Kasumi-1 (cell line): ENCODE measurements at places on chromosomes 4 and X.

DNA sequence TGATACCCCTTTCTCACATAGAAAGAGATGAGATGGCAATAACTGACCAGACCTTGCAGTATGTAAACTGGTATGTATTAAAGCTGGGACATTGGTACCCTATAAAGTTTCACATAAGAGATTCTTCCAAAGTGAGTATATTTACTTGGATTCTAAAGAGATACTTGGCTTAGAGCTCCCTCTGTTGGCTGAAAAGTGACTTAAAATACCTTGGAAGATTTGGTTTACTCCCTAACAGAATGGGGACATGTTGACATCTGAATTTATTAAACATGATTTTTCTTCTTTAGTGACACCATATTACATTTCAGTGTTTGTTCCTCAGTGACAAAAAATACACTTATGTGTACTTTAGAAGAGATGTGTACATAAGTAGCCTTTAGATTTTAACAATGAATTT, 47.9 kb upstream of the RGN start:
- DNase-seq = peak; percentile 49

GRCh38 chr4:168440442-168441264, 39.6 kb downstream of the DDX60L start:
- peak; percentile 1 for DNase-seq

DNA sequence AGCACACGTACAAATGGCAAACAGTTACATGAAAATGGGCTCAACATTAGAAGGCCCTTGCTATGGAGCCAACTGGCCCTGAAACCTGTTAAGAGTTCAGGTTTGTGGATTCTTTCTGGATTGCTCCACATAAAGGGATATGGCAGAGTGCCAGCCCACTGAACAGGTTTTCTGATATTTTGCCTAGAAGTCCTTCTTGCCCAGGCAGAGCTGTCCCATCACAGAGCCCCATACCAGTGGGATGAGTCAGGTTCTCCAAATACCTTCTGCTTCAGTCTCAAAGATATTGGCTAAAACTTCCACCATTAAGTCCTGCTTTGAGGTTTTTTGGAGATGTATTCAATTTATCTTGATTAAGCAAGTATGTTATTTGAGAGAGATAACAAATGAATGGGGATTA, 146.8 kb upstream of the IL1RAPL2 start:
- no peak for DNase-seq

- no peak for DNase-seq
Observed at GRCh38 chr4:153884325-153884724, 95.4 kb upstream of the SFRP2 start.

- no peak for DNase-seq
Observed at GRCh38 chr4:22991576-22991975, 298.8 kb downstream of the GBA3 start.

DNA sequence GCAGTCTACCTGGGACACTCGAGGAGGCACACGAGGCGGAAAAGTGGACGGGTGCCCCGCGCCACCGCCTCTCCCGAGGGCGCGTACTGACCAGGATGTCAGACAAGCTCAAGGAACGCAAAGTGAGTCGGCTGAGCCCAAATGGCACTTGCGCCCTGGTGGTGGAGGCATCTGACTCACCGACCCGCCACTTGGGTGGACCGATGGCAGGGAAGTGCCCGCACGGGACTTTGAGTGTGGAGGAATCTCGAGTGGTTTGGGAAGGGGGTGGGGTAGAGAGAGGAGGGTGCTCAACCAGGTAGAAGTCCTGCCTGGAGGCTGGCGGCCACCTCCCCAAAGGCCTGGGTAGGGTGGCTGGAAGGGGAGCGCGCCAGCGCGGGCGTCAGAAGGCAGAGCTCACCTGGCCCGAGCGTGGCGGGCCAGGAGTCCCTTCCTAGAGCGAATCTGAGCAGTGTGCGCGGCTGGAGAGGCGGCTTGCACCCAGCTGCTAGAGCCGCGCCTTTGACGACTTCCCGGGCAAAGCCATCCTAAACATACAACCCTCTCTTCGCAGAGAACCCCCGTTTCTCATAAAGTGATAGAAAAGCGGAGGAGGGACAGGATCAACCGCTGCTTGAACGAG, 655 bp downstream of the HELT start:
- DNase-seq = no peak

DNA sequence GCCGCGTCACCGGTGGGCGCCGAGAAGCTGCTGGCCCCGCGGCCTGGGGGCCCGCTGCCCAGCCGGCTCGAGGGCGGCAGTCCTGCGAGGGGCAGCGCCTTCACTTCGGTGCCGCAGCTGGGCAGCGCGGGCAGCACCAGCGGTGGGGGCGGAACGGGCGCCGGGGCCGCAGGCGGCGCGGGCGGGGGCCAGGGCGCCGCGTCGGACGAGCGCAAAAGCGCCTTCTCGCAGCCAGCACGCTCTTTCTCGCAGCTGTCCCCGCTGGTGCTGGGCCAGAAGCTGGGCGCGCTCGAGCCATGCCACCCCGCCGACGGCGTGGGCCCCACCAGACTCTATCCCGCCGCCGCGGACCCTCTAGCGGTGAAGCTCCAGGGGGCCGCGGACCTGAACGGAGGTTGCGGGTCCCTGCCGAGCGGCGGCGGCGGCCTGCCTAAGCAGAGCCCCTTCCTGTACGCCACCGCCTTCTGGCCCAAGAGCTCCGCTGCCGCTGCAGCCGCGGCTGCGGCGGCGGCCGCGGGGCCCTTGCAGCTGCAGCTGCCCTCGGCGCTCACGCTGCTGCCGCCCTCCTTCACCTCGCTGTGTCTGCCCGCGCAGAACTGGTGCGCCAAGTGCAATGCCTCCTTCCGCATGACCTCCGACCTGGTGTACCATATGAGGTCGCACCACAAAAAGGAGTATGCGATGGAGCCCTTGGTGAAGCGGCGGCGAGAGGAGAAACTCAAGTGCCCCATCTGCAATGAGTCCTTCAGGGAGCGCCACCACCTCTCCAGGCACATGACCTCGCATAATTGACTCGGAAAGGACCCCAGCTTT, 5.6 kb downstream of the PRDM8 start:
- peak; percentile 44 for DNase-seq

GRCh38 chr4:79772510-79772909, 300.5 kb downstream of the ANTXR2 start:
- no peak for DNase-seq

GRCh38 chr4:177267911-177268310, 41.8 kb upstream of the NEIL3 start:
- no peak for DNase-seq

GRCh38 chrX:285076-285677, 4.0 kb downstream of the PLCXD1 start:
- no peak for DNase-seq

- no peak for DNase-seq
Observed at GRCh38 chr4:57162499-57163019, 52.4 kb upstream of the IGFBP7 start.

DNA sequence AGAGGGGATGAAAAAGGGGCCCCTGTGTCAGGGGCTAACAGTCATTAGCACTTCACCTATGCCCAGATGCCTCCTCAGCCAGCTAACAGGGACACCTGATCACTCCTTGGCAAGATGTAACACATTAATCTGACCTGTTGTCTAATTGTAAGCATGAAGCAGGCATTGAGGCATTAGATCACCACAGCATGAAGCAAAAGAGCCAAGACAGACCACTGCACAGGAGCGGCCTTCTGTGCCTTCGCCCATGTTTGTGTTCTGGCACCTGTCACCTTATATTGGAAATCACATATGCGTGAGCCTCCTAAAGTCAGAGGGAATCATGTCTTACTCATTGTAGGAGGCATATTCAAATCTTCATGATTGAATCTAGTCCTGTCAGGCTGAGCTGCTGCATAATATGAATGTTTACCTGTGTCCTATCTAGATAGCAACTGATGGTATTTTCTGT, 48.4 kb downstream of the PTTG2 start:
- no peak for DNase-seq

- no peak for DNase-seq
Observed at GRCh38 chrX:40299641-40300046, 201.9 kb upstream of the BCOR start.

GRCh38 chr4:186669159-186669731, 54.4 kb downstream of the FAT1 start:
- DNase-seq = peak; percentile 67

GRCh38 chr4:173505924-173506518, 24.0 kb downstream of the HAND2 start:
- peak; percentile 76 for DNase-seq

GRCh38 chr4:87497159-87497558, 32.0 kb downstream of the SPARCL1 start:
- DNase-seq = peak; percentile 13

GRCh38 chrX:112521676-112522075, 158.1 kb downstream of the LHFPL1 start:
- DNase-seq = no peak

DNA sequence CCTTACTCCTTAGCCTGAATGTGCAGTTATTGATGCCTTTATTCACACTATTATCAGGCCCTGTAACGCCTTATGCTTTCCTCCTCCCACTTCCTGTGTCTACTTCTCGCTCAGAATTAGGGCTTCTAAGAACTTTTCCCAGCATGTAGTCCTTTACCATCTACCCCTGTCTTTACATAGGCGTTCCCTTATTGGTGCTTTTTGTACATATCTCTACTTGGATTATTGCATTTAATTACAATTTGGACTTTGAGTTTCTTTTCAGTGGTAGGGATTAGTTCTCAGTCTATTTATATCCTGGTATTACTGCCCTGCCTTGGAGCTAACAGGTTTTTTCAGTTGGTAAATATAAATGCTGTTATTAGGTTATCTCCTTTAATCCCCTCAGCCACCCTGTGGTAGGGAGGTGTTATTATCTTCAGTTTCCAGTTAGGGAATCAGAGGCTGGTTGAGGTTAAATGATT, 84.0 kb downstream of the RBPJ start:
- peak; percentile 52 for DNase-seq
